Astrocyte of the hippocampus (primary cell): ENCODE measurements at places on chromosomes 11 and 22.
A peak's percentile ranks its signal among the peaks of the same experiment; 100 is the strongest.

GRCh38 chr11:45063669-45064068 lies 82.8 kb upstream of the PRDM11 start:
- DNase-seq = no peak

DNA sequence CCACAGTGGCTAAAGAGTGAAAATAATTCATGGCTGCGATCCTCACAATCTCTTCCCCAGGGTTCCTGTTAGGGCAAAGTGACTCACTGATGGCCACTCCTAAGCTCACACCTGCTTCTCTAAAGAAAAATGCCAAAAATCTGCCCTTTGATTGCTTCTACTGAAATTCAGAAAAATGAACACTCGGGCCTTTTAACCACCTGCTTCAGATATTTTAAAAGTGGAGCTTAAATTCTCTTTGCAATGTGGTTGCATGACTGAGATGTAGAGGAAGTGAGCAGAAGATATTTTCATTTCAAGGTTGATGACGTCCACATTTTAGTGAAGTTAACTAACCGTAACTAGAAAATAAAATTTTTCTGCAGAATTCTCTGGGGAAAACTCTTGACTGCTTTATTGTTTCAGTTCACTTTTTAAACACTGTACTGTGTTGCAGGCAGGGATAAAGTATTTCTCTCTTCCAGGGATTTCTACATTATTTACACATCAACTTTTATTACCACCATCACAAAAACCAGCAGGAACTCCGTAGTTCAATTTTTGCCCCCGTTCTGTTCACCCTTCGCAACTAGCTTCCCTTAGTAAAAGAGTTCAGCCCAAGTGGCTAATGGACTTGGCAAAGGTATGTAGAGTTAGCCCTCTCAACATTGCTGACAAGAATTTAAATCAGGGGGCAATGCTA lies 8.5 kb downstream of the RAB30 start:
- DNase-seq = peak; percentile 33

- DNase-seq = peak; percentile 46
These were observed 516 bp downstream of the VPS26B start for GRCh38 chr11:134224710-134225664.

DNA sequence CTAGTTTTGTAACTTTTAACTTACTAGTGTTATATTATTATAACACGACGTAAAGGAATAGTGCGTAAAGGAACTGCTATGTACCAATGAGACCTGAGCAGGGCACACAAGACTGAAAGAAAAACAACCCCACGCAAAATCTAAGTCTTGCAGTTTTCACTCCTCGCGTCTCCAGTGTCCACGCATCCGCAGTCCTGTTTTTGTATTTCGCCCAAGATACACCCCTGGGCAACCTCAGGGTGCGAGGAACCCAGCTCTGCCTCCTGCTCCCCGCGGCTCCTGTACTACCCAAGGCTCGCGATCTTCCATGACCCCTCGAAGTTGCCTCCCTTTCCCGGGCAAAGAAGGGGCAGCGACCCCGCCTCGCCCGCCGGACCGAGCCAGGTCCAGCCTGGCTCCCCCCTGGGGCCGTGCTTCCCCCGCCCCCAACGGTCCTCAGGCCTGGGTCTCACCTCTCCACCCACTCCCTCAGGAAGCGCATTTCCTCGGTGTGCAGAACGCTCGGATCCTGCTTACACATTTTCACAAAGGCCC lies 393 bp downstream of the ST13 start:
- peak; percentile 54 for DNase-seq

DNA sequence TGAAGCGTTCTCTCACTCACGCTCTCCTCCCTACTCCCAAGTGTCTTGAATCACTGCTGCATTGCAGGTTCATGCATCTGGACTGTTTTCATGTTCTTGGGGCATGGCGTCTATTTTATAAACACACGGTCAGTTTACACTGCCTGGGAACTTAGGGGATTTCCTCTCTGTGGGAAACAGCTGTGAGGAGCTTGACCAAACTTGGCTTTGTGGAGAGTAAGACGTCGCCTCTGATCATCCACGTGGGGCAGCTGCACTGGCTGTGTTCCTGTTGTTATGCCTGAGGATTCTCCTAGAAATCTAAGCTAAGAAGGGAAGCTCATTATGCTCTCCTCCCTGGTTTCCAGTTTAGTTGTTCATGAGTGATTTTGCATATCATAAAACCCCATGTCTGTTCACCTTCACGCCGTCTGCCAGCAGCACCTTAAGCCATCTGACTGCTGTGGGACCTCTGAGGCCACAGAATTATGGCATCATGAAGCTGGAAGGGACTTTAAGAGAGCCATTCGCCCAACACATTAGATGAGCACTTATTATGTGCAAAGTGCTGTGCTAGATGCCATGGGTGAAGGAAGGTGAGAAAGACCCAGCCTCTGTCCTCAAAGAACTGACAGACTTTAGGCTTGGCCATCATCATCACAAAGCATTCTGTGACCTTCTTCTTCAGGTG lies 38.8 kb upstream of the POU2AF1 start:
- DNase-seq = peak; percentile 54

- no peak for DNase-seq
These were observed 56.3 kb downstream of the KREMEN1 start for GRCh38 chr22:29128891-29129807.

DNA sequence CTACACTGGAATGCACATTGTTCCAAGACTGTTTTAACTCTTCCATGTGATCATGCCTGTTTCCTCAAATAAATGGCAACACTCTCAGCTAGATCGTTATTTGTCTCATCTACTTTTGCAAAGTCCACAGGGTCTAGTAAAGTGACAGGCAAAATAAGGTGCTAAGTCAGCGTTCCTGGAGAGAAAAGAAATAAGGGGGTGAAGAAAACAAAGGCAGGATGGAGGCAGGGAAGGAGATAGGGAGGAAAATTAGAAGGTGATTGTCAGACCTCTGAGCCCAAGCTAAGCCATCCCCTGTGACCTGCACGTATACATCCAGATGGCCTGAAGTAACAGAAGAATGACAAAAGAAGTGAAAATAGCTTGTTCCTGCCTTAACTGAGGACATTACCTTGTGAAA lies 132.1 kb downstream of the RAB38 start:
- no peak for DNase-seq

- DNase-seq = no peak
These were observed 89.3 kb upstream of the SLC22A12 start for GRCh38 chr11:64501500-64502427.

GRCh38 chr11:81159900-81160299 lies 1573.8 kb downstream of the FAM181B start:
- DNase-seq = no peak

DNA sequence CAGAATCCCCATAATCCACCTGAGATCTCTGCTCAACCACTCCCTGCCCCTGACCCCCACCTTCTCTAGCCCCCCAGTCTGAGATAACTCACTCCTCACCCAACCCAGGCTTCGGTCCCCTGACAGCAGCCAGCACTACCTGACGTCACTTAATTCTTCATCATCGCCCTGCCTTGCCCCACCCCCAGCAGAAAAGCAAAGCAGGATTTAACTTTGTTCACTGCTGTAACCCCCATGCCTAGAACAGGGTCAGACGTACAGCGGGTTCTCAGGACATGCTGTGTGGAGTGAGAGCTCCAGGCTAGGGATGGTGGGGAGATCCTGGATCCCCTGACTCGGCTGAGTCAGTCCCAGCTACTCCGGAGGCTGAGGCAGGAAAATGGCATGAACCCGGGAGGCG lies 45.8 kb downstream of the ELFN2 start:
- DNase-seq = peak; percentile 16

DNA sequence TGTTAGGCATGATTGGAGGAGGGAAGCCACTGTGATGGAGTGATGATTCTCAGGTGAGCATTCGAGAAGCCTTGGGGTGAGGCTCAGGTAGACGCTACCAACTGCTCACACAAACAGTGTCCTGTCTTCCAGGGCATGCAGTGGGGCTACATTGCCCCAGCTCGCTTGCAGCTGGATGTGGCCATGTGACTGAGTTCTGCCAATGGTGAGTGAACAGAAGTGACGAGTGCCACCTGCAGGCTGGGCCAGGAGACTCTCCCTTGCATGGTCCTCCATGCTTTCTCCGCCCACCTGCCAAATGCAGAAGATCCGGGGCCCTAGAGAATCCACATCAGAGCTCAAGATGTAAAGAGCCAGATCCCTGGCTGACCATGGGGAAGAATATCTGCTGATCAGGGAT lies 195.9 kb downstream of the BCR start:
- no peak for DNase-seq
